Motor neuron (in vitro differentiated cells): ENCODE measurements at places on chromosomes 7 and 10.

DNA sequence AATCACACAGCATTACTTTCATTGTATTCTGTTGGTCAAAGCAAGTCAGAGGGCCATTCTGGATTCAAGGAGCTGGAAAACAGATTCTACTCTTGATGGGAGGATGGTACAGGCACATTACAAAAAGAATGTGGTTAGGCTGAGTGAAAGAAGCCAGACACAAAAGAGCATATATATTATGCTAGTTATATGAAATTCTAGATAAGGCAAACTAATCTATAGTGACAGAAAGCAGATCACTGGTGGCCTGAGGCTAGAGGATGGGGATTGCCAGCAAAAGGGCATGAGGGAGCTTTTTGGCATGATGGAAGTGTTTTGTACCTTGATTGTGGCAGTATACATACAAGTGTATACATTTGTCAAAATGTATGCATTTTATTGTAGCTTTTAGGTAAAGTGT is 96.8 kb downstream of the SPAG6 start:
- ATAC-seq, result no peak

DNA sequence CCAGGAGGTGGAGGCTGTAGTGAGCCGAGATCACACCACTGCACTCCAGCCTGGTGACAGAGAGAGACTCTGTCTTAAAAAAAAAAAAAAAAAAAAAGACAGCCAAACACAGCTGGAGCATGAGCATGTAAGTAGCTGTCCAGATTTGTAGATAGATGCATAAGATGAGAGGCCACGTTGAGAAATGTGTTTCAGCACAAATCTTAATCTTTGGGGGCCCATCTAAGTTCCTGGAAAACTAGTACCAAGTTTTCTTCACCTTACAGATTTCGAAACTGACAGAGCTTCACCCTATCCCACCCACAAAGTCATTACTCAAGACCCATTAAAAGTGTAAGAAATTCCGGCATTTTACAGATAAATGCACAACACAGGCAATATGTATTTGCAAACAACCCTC is 208.2 kb downstream of the PARD3 start:
- no peak for ATAC-seq

DNA sequence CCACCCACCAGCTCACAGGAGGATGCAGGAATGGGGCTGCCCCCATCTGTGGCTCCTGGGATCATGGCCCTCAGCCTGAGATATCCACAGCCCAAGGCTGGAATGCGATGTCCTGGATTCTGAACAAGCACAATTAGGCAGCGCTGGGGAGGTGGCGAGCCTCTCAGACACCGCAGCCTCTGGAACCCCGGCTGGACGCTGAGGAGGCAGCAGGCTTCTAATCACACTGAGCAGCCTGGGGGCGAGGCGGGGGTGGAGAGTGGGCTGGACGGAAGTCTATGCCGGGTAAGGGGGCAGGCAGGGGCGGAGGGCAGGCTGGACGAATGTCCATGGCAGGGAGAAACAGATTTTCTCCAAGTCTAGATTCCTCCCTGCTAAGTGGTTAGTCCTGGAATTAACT is 56.4 kb downstream of the DPYSL4 start:
- no peak for ATAC-seq

- peak; percentile 46 for ATAC-seq
Observed at GRCh38 chr7:157431951-157432540, 95.2 kb downstream of the DNAJB6 start.

- ATAC-seq, result no peak
Observed at GRCh38 chr7:153524070-153524601, 528.1 kb upstream of the DPP6 start.

DNA sequence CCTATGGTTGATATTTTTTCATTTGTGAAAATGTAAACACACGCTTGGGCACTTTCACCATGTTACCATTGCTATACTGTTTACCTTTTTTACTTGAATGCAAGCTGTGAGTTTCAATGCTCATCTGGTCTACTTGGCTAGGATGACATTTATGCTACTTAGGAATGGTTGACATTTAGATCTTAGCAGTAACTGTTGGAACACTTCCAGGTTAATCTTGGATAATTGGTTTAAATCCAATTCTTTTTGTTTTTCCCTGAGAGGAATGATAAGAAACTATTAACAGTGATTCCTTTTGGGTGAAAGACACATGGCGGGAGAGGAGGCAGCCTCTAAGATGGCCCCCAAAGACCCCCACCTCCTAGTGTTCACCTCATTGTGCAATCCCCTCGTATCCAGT is 51.4 kb upstream of the AMPH start:
- ATAC-seq, result no peak

DNA sequence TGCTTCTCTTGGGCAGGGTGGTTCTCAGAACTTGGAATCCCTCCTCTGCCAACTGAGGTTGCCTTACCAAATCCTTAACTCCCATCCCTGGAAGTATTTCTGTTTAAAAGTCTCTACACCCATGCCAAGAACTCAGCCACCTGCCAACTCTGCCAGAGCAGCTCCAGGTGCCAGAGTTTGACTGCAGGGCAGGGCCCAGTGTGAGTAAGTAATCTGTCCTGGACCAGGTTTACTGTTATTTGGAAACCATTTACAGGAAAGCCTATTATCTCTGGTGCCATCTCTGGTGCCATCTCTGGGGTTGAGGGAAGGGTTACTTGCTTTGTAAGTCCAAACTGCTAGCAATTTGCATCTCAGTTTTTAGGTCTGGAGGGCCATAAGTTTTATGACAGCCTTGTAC is 2.5 kb downstream of the TSPAN15 start:
- no peak for ATAC-seq

- no peak for ATAC-seq
Observed at GRCh38 chr10:50231515-50232260, 19.6 kb downstream of the ASAH2 start.

DNA sequence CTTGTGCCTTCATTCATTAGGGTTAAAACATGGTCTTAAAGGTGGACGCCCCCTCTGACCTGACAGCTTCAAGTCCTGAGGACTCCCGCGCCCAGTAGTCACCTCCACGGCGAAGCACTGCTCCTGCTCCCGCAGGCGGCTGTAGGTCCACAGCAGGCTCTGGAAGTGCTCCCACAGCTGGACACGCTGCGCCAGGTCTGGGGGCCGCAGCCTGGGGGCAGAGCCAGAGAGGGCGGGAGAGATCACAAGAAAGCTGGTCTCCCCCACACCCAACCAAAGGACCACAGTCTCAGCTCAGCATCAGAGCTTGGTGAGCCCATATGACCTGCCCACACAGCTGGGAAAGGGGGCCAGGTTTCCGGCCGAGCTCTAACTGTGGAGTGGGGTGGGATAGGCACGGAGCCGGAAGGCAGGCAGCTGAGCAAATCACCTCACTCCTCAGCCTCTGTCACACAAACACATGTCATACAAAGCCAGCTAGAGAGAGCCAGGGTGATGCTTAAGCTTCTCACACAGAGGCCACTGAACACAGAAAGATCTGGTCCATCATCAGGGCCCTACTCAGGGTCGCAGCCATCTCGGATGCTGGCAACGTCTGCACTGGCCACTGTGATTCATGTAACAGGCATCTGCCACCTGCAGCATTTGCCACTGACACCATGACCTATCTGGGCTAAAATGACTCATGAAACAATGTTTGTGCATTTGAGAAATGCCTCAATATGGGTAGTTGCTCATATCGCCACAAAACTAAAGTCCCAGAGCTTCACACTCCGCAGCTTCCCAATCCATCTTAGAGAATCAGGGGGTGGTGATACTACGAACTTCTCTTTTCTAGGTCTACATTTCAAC is 12.6 kb downstream of the HPS1 start:
- no peak for ATAC-seq

- no peak for ATAC-seq
Observed at GRCh38 chr7:20275637-20276036, 55.1 kb upstream of the ITGB8 start.

DNA sequence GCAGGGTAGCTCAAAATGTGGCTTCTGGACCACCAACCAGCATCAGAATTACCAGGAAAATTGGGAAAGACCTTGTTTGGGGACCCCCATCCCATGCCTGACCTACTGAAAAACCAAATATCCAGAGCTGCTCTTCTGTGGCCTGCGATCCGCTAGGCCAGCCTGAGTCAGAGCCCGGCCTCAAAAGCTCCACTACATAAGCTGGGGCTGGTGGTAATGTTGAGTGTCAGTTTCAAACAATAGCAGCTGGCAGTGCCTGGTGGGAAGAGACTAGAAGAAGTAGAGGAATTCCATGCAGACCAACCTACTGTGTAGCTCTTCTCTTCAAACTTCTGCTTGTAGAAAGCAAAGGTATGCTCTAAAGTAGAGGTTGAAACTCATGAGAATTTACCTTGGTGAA is 52.0 kb downstream of the KLRG2 start:
- ATAC-seq, result no peak
